ENCODE measurements at places on chromosomes 2 and 18.
A peak's percentile ranks its signal among the peaks of the same experiment; 100 is the strongest.

GRCh38 chr18:34223893-34224422, 755 bp downstream of the NOL4 start:
- DNase-seq = peak; percentile 26

DNA sequence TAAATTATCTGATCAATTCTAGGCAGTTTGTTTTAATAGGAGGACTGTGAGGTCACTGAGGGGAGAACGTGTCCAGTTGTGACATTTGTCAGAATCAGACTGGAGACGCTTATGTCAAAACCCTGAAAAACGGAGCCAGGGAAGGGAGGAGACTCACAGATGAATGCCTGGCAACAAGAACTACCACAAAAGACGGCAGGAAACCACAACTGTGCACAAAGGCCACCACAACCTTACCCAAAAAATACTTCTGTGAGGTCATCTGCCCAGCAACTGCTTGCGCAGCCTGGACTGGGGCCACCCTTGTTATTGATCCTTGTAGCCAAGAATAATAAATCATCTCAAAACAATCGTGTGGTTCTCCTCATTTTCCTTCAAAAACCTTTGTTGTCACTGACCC, 173.0 kb upstream of the ALKAL2 start:
- DNase-seq = peak; percentile 35

GRCh38 chr2:63698786-63699548, 110.2 kb downstream of the MDH1 start:
- peak; percentile 55 for DNase-seq

DNA sequence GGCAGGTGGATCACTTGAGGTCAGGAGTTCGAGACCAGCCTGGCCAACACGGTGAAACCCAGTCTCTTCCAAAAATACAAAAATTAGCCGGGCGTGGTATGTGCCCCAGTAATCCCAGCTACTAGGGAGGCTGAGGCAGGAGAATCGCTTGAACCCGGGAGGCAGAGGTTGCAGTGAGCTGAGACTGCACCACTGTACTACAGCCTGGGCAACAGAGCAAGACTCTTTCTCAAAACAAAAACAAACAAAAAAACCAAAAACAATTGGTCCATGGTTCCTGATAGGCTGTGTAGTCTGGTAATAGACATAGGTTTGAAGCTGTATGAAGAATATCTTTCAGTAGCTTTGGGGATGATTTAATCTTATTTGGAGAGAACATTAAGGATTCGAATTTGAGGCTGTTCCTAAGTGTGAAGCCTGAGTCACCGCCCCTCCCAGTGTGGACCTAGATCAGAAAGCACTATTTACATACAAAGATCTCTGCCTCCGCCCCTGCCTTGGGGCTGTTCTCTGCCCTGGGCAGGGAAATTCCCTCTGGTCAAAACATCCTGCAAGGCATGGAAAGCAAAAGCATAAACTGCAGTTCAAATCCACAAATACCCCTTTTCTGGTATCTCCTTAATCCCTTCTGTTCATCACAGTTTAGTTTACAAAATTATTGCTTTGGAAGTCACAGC, 52.8 kb upstream of the PMAIP1 start:
- peak; percentile 93 for DNase-seq

GRCh38 chr2:235845245-235845644, 322.9 kb downstream of the GBX2 start:
- no peak for DNase-seq

DNA sequence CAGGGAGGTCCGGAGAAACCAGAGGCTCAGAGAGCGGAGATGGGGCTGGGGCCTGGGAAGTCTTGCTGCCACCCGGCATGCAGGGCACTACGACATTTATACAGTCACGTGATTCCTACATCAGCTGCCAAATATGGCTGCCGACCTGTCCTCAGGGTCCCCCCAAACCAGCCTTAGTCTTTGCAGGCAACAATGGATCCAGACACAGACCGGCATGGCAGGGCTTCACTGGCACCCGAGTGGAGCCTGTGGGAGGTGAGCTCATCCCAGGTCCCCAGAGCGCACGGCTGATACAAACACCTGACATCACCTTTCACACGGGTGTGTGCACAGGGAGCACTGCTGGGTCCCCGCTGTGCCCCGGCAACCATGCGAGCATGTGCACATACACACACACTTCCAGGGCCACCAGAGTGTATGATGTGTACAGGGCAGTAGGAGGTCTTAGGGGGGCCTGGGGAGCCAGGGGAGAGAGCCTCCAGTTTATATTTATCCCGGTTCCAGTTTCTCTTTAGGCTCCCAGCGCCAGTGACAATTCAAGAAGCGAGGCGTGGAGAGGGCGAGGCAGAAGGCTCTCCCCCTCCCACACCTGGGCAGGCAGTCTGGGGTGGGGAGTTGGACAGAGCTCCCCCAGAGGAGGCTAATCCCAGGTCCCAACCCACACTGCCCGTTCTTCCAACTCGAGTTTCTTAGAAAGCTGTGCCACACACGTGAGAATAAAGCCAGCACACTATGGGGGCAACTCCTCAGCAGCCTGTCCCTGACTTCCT, 2.7 kb downstream of the SEMA4C start:
- DNase-seq = no peak

DNA sequence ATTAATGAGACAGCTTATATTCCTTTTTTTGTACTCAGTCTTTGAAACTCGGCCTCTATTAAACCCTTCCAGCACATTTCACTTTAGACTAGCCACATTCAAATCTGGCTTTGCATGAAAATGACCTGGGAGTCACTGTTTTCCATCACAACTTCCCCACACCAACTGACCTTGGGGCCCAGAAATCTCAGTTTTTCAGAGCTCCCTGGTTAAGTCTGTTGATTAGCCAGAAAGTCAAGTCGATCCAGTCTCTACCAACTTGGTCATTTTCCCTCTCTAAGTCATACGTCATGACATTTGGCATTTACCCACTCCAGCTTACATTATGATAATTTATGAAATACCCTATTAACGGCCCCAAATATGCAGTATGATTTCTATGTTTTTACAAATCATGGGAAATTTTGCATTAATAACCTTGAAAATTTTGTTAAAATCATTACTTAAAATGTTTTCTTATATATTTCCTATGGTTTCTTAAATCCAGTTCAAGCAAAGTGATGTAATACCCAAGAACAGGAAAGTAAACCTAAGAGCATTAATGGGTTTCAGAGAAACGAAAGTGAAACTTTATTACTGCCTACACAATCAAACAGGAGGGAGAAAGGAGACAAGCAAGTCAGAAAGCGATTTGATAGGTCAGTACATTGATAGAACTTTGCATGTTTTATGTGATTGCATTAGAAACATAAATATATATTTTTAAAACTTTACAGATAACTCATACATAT, 77.1 kb downstream of the SPATS2L start:
- DNase-seq = peak; percentile 66

DNA sequence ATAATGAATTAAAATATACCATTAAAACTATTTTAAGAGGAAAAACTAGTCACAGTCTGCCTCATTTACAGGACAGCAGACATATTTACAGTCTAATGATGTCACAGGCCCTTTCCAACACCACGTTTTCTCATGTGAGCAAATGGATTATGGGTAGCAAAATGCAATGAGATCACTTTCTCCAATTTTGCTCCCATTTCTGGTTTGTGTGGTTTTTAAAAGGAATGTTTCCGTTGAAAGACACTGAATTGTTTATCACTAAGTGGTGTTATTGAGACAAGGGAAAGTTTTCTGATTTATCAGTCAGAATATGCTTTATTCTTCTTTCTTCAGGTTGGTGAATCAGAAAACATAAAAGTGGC, 11.4 kb upstream of the NR4A2 start:
- no peak for DNase-seq

GRCh38 chr2:85302121-85302520, 25.7 kb downstream of the TGOLN2 start:
- DNase-seq = no peak

DNA sequence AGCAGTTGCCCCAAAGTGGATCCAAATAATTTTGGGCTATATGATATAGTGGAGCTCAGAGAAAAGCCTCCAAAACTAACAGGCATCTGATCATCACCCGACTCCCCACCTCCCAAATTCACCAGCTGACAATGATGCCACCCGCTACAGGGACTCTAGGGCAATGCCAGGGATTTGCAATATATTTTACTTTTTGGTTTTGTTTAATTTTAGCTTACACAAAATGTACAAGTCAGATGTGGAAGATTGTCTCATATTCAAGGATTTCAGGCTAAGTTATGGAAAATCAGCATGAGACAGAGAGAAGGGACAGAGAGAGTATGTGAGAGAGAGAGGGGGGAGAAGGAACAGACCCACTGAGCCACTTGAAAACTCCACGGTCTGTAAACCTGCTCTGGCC, 187.4 kb downstream of the TMEM247 start:
- no peak for DNase-seq

- no peak for DNase-seq
These were observed 104.0 kb downstream of the SMAD2 start for GRCh38 chr18:47826157-47827074.

DNA sequence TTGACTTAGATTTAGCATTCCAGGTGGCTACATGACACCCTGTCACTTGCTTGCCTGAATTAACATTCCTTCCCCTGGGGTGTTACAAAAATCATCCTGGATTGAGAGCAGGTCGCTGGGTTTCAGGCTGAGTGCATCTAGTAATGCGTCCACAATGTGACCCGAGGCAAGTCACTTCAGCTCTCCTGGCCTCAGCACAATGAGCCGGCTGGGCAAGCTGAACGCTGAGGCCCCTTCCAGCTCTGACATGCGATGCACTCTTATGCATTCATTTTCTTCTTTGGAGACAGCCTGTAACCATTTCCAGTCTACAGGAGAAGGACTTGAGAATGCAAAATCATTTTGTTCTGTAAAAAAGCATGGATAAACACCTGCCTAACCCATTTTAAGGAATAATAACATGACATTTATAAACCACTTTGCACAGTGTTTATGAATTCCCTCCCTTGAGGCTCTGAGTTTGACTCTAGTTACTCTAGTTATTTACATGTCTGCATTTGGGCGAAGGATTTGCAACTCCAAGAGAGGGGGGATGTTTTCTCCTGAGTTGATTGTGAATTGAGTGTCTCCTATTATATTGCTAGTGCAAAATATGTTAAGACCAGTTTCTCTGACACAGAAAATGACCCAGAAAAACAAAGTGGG, 63.0 kb upstream of the CPO start:
- no peak for DNase-seq

- no peak for DNase-seq
These were observed 176.0 kb downstream of the DIS3L2 start for GRCh38 chr2:232137356-232138147.

GRCh38 chr2:171529914-171530313, 7.6 kb downstream of the CYBRD1 start:
- peak; percentile 32 for DNase-seq

DNA sequence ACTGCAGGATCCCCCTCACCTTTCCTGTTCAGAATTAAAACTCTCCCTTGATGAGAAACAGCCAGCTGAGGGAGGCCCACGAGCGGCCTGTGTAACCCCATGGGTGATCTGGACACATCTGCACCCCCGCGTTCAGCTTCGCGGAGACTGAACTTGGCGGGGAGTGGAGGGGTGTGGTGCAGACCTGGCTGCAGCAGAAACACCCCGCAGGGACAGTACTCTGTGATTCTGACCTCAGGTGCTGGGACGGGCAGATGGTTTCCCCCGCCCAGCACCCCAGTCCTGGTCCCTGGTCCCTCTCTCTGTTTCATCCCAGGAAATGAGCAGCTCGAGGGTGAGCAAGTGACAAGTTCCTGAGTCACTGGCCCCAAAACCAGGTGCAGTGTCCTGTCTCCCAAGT, 41.2 kb downstream of the GBX2 start:
- DNase-seq = no peak

DNA sequence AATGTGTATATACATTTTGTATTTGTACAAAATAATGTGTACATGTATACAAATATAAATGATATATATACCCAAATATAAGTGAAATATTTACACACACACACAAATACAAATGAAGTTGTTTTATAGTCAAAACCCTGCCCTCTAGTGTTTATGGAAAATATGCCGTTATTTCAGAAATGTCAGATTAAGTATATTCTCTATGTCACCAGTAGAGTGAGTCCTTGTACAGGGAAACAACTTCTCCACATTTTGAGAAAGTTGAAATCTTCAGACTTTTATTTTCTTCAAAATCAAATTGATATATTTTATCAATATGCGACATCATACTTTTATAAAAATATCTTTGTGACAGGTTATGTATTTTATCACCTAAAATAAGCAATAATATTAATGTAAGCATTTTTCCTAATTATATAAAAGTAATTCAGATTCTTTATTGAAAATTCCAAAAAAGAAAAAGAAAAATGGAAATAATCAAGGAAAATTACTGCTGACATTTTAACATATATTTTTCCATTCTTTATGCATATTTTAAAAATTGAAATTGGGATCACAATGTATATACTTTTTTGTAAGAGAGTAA, 22.4 kb downstream of the ARL6IP6 start:
- peak; percentile 62 for DNase-seq

GRCh38 chr2:45889053-45889452, 237.6 kb downstream of the PRKCE start:
- peak; percentile 69 for DNase-seq

DNA sequence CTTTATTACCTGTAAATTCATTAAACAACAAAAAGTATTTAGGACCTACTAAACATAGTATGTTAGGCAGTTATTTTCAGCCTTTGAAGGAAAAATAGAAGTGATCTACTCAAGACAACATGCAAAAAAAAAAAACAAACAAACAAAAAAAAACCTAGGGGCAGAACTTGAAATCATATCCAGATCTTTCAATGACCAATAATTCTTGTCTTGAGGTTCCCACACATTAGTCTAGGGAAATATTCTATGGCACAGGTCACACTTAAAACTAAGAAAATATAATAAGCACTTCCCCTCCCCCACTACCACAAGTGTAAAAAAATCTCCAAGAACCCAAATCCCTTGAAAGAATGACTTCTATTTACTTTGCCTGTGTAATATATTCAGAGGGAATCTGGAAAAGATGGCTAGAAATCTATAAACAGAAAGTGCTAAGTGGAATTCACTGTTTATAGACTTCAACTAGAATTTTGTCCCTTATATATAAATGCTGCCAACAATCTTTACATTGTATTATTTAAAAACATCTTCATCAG, 3.5 kb downstream of the PELI1 start:
- DNase-seq = no peak

GRCh38 chr2:10255189-10256030, 47.3 kb upstream of the HPCAL1 start:
- DNase-seq = no peak

Data from GM12865 (cell line).